ENCODE measurements at places on chromosomes 5 and 9. TPM values are rescaled to one million over a fixed set of nuclear protein-coding genes. Genes with fewer than 3 reads are reported as not detected.

DNA sequence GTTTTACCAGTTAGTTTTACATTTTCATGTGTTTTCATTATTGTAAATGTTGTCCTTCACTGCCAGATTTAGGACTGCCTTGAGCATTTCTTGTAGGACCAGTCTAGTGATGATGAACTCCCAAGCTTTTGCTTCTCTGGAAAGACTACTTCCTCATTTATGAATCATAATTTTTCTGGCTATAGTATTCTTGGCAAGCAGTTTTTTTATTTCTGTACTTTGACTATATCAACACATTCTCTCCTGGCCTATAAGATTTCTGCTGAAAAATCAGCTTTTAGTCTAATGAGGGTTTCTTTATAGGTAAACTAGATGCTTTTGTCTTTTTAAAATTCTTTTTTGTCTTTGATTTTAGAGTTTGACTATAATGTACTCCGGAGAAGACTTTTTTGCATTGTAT, 256.8 kb upstream of the GRAMD2B start:
- no peak for DNase-seq

GRCh38 chr9:86116425-86116824, 17.1 kb upstream of the GOLM1 start:
- DNase-seq: no peak

Gene NUP214
- polyA plus RNA-seq: 27.3 TPM

DNA sequence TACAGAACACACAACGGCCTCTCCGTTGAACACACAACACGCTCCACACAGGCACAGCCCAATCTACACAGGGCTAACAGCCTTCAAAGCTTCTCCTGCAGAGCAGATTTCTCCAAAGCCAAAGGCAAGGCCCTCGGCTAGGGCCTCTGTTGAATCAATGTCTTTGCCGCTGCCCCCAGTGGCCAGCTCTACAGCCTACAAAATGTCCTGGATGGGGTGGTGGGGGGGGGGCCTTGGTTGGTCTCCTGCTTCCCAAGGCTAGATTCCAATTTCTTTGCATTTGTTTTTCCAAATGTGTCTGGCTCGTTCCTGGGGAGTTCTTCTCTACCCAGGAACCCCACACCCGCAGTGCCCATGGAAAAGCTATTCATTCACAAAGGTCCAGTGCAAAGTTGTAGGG, 167.2 kb downstream of the PAX5 start:
- no peak for DNase-seq

DNA sequence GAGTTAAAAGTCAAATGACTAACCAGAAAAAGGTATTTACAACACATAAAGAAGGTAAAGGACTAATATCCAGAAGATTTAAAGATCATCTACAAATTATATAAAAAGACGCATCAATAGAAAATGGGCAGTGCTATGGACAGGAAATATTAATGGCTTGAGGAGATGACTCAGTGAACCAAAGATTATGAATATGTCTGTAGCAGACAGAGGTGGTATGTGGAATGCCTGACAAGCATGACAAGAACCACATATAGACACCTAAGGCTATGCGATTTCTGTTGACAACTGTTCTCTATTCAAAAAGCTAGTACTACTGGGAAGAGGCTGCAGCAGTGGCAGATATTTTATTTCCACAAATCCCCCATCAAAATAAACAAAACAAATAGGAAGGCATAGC, 177.0 kb upstream of the SH3GL2 start:
- no peak for DNase-seq

Gene PSMB7
- polyA plus RNA-seq: 168 TPM

Gene TMEM252
- polyA plus RNA-seq: 1.3 TPM

DNA sequence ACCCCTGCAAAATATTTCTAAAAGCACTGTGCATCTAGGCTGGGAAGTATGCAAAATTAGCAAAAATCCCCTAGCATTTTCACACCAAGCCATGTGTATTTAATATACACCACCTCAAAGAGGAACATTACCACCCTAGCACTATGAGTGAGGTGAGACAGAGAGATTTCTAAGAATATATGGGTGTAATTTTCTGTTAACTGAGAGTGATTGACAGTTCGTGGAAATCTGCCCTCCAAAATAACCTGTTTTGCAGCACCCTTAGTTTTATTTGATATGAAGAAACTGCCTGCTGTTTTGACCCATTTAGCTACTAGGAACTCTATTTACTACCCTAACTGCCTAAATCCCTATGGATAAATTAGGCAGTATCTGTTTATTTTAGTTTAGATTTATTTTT, 64.2 kb upstream of the CDKN2B start:
- DNase-seq: no peak

GRCh38 chr9:126393876-126394275, 67.2 kb downstream of the MVB12B start:
- no peak for DNase-seq

Gene SLCO4C1
- 3.4 TPM for polyA plus RNA-seq

Gene CYLC2
- not detected for polyA plus RNA-seq

GRCh38 chr5:71537687-71538086, 49.5 kb upstream of the MCCC2 start:
- DNase-seq: no peak

DNA sequence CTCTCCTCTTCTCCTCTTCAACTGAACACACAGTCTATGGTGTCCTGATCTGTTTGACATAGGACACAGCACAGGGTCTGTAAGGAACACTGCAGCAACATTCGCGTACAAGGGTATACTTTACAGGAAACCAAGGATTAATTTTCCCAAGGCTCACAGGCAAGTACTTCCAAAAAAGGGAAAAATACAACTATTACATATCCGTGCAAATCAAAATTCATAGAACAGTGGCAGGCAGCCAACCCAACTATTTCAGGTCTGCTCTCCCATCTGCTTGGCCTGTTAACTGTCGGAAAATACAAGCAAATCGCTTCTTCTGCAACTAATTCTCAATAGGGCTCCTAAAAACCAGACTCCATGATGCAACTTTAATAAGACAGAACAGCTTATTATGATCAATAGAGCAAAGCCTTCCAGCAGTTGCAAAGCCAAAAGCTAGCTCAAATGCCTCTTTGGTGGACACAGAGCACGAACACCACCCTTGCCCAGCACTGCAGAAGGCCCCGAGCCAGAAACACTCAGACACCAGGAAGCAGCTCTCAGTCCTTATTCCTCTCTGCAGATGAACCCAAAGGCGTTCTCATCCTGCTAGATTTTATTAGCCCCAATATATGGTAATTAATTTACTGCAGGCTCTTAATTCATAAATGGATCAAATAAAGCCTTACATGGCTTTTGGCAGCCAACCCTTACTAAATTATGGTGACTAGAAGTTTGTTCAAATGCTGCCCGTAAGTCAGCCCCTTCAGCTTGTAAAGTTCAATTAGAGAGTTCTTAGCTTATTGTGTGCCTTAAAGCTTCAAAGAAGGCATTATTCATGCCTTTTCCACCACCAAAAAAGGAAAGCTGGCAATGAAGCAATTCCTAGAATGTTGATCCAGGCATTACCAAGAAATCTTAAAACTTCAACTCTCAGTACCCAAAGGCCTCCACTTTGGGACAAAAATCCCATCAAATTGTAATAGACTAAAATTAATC, 68.8 kb downstream of the ZNF608 start:
- peak; percentile 88 for DNase-seq

Gene NTNG2
- 0.50 TPM for polyA plus RNA-seq

Gene MARCOL
- not detected for polyA plus RNA-seq

DNA sequence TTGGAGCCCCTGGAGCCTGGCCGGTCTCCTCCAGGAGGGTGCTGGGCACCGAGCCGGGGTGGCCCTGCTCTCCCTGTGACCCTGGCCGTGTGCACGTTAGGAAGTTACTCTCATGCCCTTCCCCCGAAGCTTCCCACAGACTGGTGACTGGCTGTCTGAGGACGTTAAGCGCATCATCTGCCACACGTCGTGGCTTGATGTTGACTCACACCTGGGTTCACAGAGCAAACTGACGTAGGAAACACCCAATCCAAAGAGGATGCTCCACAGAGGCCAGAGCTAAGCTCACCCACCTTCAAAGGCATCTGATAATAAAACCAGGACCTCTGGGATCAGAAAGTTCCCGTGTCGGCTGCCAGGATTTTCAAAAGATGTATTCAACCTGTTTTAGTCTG, 152.9 kb upstream of the PHYKPL start:
- no peak for DNase-seq

- peak; percentile 25 for DNase-seq
Observed at GRCh38 chr5:13478831-13479465, 465.5 kb downstream of the DNAH5 start.

GRCh38 chr9:126616521-126616976, 2.8 kb downstream of the LMX1B start:
- DNase-seq: no peak

DNA sequence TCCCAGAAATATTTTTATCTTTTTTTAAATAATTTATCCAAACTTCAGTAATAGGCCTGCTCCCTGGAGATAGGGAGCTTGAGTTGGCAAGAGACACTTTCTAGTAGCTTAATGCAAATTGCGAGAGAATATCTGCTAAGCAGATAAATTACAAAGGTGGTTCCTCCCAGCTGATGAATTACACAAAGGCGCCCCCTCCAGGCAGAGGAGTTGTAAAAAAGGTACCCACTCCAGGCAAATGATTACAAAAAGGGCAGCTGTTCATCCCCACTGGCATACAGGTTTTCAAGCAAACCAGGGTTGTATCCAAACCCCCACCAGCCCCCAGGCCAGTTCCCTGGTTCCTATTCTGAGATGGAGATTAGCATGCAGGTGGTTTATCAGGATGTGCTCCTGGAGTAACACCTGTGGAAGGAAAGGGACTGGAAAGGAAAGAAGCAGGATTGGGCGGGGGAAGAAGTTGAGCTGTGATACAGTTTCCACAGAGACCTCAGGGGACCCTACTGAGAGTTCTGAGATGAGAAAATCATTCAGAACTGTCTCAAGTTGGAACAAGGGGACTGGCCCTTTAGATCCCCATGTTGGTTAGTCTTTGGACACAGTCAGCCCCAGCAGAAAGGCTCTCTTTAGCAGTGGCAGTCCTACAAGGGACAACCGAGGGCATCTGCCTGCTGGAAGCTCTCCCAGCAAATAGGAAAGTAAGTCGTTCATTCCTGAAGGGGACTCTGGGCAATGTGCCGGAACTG, 25.5 kb downstream of the ESM1 start:
- DNase-seq: no peak

DNA sequence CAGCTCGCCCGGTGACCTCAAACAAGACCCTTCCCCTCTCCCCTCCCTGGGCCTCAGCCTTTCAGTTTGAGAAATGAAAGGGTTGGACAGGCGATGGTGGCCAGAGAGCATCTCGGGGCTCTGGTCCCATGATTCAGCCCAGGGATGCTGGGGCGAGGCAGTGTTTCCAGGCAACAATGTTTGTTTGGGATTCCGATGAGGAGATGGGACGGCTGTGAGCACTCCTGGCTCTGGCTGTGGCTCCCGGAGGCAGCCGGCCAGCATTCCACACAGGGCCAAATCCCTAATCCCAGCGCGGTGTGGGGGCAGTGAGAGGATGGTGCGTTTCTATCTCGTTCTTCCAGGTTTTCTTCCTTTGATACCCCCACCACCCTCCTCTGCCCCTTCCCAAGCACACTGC, 66.0 kb downstream of the HMCN2 start:
- DNase-seq: peak; percentile 90

DNA sequence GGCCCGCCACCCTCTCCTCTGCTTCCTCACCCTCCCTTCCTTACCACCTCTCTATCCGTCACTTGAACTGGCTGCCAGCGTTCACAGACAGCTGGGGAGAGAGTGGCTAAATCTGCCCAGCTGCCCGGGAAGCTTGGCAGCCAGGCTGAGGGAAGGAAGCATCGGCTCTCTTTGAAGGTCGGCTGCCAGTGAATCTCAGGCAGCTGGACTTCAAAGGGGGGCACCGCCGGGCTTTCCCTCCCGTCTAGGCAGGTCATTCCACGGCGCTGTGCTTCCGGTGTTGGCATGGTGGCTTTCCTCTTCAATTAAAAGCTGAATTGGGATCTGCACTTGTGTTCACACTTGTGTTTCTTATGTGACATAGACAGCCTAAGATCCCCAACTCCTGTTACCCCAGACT, 174.0 kb downstream of the GDNF start:
- peak; percentile 49 for DNase-seq

DNA sequence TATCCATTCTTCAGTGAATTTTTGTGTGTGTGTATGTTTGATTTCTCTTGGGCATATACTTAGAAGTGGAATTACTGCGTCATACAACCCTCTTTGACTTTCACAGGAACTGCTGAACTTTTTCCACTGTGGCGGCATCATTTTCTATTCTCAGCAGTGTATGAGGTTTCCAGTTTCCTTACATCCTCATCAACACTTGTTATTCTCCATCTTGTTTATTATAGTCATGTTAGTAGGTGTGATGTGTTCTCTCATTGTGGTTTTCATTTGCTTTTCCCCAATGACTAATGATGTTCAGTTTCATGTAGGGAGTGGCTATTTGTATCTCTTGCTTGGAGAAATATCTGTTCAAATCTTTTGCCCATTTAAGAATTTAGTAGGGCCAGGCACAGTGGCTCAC, 2.6 kb downstream of the ZNF79 start:
- no peak for DNase-seq

GRCh38 chr5:54194318-54194717, 116.1 kb downstream of the ARL15 start:
- peak; percentile 52 for DNase-seq

- DNase-seq: no peak
Observed at GRCh38 chr9:99167694-99168093, 54.0 kb downstream of the ALG2 start.

Gene EGR1
- polyA plus RNA-seq: 561 TPM

DNA sequence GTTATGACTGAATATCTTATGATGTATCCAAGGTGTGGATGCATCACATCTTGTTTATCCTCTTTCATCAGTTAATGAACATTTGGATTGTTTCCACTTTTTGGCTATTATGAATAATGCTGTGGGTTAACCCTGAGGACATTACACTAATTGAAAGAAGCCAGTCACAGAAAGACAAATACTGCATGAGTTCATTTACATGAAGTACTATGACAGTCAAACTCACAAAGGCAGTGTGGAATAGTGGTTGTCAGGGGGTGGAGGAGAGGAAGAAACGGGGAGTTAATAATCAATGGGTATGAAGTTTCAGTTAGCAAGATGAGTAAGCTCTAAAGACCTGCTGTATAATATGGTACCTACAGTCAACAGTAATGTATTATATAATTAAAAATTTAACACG, 409.4 kb upstream of the CTNND2 start:
- no peak for DNase-seq

GRCh38 chr5:25241981-25242380, 597.2 kb upstream of the CDH10 start:
- no peak for DNase-seq

- DNase-seq: no peak
Observed at GRCh38 chr5:56664025-56664424, 151.3 kb upstream of the MAP3K1 start.

Gene PTGES
- polyA plus RNA-seq: 10.5 TPM

Gene PCDHGA1
- not detected for polyA plus RNA-seq

GRCh38 chr9:121133104-121133816, 58.5 kb downstream of the CNTRL start:
- no peak for DNase-seq

Gene ELAVL2
- polyA plus RNA-seq: 2.3 TPM

GRCh38 chr5:113507601-113508000, 5.9 kb upstream of the YTHDC2 start:
- DNase-seq: no peak

- DNase-seq: no peak
Observed at GRCh38 chr5:39447968-39448367, 23.2 kb upstream of the DAB2 start.

Data from muscle of arm (tissue), 14 donors.